ENCODE measurements at places on chromosomes 2 and 18.

DNA sequence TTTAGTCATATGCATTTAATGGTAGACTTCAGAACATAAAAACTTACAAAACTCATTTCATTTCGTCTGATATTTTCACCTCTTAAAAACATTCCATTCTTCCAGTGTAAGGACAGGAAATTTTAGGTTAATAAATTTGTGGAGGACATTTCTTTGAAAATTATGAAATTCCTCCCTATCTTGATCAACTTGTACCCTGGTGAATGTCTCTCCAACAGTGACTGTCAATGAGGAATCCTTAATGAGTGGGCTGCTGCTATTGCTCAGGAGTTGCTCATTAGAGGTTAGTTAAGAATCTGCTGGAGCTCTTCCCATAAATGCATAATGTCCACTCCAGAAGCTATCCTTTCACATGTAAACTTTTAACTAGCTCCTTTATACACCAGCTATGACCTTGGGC lies 69.1 kb downstream of the LRP1B start:
- no peak for DNase-seq

- no peak for DNase-seq
These were observed 40.5 kb downstream of the LRRFIP1 start for GRCh38 chr2:237667893-237668292.

- peak; percentile 95 for DNase-seq
These were observed 22.2 kb downstream of the NFE2L2 start for GRCh38 chr2:177242121-177242987.

DNA sequence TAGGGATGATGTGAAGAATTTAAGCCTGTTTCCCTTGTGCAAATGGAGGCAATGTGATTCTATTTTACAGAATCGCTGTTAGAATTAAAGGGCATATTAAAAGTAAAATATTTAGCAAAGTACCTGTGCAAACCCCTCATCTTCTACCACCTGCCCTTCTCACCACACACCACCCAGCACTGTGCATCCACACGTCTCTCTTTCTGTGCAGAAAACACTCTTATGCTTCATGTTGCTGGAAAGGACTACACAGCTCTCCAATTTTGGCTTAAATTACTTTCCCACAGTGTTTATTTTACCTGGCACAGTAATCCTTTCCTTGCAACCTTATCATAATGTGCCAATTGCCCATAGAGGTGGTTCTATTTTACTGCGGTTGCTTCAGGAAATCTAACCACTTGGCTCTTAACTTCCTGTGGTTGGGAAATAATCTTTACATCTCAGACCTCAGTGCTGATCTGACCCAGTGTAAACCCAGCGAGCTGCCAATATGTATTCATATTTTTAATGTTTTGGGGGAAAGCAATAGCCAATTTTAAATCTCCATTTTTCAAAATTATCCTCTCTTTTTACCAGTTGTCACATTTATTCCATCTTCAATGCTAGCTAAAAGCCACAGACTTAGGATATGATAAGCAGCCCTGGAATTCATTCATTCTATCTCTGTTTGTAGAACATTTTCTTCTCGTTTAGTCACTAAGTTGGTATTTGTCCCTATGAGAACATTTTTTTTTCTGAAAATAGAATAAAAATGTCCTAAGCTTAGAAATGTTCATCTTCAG lies 250.9 kb downstream of the DSEL start:
- peak; percentile 85 for DNase-seq

DNA sequence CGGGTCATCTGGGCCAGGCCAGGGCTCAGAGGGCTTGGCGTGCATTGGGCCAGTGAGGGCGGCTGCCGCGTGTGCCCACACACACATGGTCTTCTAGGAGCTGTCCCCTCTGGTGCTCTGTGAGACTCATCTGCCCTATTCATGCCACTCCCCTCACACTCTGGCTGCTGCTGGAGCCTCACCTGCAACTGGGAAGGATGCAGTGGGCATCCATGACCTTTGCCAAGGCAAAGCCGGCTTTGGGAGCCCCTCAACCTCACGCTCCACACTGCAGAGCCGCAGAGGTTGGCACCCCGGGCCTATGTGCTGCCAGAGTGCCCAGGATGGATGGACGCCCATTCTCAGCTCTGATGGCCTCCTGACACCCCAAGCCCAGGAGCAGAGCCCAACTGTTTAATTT lies 330.2 kb upstream of the SALL3 start:
- DNase-seq = no peak

DNA sequence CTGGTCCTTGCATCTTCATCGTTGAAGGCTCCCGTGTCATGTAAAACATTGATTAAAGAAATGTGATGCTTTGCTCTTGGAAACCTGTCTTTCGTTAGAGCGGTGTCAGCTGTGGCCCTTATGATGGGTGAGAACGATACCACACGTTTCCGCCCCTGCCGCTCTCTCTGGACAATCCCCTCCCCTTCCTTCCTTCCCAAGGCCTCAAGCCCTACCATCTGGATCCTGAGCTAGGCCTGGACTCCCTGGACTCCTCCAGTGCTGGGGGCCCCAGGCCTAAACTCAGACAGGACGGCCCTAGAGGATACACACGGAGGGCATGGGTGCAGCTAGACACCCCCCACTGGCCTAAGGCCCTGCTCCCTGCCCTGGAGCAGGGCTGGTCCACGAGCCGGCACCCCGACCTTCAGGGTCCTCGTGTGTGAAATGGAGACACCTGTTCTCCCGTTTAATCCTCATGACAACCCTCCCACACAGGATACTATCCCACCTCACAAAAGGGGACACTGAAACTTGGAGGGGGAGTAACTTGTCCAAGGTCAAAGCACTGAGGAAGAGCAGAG lies 13.2 kb downstream of the BIN1 start:
- no peak for DNase-seq

DNA sequence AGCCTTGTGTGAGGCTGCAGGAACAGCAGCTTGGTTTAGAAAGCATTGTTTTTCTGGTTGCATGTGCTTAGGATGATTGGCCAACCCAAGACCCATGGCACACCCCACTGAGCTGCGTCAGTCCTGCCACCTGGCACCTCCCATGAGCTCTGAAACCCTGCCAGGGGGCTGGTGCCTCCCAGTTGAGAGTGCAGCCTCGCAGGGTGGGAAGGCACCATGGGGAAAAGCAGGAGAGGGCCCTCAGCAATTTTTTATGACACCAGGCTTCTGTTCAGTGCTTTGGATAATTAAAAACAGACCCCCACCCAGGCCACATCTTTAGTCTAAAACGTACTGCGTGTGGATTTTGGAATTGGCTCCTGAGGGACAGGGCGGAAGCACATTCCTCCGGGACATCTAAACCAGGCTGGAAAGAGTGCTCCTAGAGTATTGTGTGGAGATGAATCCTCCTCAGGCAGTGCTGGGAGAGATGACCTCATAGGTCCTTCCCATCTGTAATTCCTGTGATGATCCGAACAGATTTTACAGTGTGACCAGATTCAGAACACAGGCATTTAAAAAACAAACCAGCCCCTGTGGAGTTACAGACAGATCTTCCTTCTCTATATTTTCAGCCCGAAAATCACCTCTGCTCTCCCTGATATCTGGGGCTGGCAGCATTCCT lies 438.3 kb downstream of the ZNF521 start:
- peak; percentile 63 for DNase-seq

DNA sequence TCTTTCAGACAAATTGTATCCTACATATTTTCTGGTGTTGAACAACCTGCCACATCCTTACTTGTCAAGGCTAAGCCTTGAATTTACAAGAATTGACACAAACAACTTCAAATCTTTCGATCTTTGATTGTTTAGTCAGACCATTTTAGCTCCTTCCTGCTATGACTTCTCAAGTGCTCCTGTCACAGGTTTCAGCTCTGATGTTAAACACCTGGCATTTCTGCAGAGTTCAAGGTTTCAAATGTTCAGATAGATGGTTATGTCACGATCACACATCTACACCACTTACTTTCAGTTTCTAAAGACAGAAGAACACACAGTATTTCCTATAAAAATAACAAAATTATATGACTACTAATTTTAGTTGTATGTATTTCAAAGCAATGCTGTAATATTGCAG lies 84.0 kb downstream of the RND3 start:
- DNase-seq = no peak

DNA sequence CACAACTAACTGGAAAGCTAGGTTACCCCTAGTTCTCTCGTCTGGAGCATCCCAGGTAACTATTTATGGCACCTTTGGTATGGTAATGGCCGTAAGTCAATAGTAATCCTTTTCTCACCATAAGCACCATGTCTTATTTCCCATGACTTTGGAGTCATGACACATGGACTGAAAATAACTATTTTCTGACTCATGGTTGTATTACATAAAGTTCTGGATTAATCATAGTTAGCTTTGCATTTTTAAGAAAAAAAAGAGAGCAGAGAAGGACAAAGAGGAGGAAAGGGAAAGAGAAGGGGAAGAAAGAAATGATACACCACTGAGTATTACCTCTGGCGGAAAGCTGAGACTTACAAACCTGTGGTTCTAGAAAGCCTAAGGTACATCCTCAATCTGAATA lies 99.3 kb downstream of the BIN1 start:
- DNase-seq = peak; percentile 77

- DNase-seq = no peak
These were observed 2.8 kb downstream of the SLC30A6 start for GRCh38 chr2:32168513-32168912.

DNA sequence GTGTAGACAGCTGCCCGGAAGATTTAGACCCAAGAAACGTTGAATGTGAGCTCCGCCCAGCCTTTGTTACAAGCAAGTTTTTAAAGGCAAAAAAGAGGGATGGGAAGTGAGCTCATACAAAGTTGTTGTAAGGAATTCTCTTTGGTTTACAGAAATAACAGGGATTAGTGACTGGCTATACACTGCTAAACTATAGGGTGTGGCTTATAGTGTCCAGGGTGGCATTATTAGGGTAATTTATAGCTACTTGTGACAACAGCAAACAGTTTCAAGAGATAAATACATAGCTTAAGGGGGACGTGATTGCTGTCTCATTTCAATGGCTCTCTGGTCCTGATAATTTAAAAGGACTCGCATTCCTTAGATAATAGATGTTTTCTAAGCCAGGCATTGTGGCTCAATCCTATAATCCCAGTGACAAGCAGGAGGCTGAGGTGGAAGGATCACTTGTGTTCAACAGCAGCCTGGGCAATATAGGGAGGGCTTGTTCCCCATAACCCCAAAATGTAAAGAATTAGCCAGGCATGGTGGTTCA lies 66.5 kb upstream of the TGIF1 start:
- DNase-seq = no peak

- DNase-seq = no peak
These were observed 164.0 kb downstream of the TFCP2L1 start for GRCh38 chr2:121120991-121121390.

DNA sequence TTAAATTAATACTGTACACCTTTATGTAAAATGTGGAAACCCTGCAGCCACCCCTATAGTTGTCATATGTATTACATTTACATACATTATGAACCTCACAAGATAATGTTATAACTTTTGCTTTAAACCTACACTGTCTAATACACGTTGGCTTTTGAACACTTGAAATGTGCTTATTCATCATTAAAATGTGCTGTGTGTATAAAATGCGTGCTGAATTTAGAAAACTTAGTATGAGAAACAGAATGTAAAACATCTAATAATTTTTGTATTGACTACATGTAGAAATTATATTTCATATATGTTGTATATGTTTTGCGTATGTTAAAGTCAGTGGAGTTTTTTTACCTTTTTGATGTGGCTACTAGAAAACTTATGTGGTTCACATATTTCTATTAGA lies 68.8 kb downstream of the MAPRE2 start:
- DNase-seq = no peak

- DNase-seq = peak; percentile 15
These were observed at the start of gene FAM124B for GRCh38 chr2:224401641-224402342. Gene FAM124B, minus strand, starts transcription at chr2:224402107. Its CDS starts 339 bp downstream, at chr2:224401768.

DNA sequence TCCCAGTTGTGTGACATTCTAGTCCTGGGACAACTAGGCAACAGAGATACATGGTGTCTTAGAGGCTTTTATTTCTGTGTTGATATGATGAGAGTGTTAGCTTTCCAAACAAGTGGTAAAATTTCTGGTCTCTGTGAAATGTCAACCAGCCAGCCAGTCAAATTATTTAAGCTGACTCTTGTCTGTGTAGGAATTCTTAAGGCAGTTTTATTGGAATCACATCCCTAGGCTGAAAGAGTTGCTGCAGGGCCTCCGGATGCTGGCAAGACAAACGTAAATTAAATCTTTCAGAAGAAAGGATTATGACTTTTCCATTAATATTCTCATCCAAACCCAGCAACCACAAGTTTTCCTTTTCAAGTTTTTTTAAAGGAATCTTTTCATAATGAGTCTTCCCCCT lies 44.6 kb downstream of the SERPINB7 start:
- DNase-seq = peak; percentile 63

- peak; percentile 33 for DNase-seq
These were observed 138.1 kb downstream of the WDR7 start for GRCh38 chr18:56789004-56789888.

GRCh38 chr2:215019521-215020145 lies 118.8 kb downstream of the ABCA12 start:
- DNase-seq = no peak

GRCh38 chr18:6605115-6605869 lies 124.2 kb upstream of the ARHGAP28 start:
- DNase-seq = peak; percentile 40

- DNase-seq = peak; percentile 6
These were observed 61.3 kb downstream of the CUL3 start for GRCh38 chr2:224523626-224524577.

GRCh38 chr18:48018851-48019250 lies 88.4 kb upstream of the SMAD2 start:
- DNase-seq = no peak

- no peak for DNase-seq
These were observed 14.4 kb upstream of the BIN1 start for GRCh38 chr2:127121353-127121752.

DNA sequence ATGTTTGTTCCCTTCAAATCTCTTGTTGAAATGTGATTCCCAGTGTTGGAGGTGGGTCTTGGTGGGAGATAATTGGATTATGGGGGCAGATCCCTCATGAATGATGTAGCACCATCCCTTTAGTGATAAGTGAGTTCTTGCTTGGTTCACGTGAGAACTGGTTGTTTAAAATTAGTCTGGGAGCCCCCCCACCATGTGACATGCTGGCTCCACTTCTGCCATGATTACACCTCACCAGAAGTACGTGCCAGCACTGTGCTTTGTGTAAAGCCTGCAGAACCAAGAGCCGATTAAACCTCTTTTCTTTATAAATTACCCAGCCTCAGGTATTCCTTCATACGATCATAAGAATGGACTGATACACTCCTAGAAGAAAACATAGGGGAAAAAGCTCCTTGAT lies 10.1 kb downstream of the ABI2 start:
- no peak for DNase-seq

DNA sequence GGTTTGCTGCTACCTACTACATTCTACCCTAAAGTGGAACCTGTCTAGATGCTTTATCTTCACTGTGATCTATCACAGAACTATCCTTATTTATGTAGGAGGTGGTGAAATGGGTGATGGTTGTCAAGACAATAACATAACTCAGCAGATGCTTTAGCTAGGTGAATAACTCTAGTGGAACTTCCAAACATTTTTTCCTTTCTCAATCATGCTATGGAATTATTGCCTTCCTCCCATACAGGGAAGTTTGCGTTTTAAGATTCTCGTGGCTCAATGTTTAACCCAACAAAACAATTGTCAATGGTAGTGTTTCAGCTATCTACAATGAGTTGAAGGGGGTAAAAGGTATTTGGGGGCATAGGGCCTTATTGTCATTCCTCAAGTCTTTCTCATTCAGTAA lies 82.6 kb upstream of the GLI2 start:
- peak; percentile 87 for DNase-seq

Measured in fibroblast of skin of right biceps (primary cell).